ENCODE measurements at places on chromosomes 2 and 18.

DNA sequence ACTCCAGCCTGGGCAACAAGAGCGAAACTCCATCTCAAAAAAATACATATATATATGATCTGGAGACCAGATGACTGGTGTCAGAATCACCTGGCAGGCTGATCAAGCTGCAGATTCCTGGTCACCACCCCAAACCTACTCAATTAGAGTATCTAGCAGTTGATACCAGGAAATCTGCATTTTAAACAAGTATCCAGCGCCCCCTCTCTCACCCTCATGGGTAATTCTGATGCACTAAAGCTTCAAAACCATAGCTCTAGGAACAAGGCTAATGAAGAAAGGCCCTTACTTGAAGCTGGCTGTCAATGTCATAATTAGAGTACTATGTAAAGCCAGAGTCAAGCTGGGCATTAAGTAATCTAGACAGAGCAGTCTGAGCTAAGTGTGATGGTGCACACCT is 25.0 kb upstream of the PCBP1 start:
- DNase-seq = no peak

DNA sequence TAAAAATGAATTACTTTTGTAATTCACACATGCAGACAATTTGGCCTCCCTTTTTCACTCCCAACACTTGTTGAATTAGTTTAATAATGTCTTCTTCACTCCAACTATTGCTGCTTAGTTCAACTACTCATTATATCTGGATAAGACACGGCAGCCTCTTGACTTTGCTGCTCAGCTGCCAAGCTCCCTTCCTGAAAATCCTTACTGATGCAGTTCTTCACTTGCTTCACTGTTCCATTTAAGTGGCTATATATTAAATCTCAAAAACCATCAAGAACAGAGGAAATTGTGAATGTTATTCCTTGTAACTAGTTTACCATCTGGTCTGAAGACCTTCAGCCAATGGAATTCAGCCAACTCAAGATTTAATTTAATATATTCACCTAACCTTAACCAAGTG is 127.1 kb downstream of the NCOA1 start:
- DNase-seq = no peak

DNA sequence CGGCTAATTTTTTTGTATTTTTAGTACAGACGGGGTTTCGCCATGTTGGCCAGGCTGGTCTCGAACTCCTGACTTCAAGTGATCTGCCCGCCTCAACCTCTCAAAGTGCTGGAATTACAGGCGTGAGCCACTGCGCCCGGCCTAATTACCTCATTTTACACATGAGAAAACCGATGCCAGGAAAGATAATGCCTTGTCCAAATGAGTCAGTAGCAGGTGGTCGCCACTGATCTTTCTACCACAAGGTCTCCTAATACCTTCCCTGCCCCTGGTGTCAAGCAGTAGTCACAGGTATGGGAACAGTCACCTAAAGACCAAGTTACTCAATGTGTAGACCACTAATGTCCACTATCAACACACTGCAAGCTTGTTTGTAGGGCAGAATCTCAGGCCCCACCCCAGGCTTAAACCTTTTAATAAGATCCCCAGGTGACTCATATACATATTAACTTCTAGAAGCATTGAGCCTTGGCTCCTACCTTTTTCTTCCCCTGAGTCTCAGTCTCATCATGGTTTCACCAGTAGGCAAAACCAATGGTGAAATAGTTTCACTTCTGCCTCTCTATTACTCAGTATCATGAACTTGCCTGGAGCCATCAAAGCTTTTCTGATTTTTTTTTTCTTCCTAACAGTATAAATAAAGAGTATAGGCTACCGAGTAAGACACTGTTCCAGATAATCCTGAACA is 6.9 kb upstream of the EPB41L5 start:
- no peak for DNase-seq

DNA sequence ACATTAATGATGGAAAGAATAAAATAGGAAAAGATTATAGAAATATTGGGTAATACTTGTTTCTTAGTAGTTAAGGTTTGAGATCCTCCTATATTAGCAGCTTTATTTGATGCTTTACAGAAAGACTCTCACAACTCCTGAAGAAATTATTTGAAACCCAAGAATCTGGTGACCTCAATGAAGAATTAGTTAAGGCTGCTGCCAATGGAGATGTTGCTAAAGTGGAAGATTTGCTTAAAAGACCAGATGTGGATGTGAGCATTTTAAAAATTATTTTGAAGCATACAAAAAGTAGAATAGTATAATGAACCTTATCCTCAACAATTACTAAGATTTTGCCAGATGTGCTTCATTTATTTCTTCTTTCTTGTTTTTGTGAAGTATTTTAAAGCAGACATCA is 59.1 kb downstream of the MIB1 start:
- no peak for DNase-seq

DNA sequence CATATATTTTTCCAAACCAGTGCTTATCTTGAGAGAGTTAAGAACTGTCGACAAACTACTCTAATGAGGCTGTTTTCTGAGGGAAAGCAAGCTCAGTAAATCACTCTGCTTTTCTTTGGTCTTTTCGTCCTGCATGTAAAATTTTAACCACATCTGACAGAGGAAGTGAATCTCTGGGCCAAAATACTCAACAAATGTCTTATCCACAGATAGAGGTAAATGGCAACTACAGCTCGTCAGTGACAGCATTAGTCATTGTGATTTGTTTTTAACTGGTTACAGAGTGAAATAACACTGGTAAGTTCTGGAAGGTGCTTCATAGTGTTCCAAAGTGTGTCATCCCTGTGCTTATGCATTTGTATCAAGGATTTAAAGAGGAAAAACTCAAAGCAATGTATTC is 82.6 kb upstream of the SLC8A1 start:
- no peak for DNase-seq

DNA sequence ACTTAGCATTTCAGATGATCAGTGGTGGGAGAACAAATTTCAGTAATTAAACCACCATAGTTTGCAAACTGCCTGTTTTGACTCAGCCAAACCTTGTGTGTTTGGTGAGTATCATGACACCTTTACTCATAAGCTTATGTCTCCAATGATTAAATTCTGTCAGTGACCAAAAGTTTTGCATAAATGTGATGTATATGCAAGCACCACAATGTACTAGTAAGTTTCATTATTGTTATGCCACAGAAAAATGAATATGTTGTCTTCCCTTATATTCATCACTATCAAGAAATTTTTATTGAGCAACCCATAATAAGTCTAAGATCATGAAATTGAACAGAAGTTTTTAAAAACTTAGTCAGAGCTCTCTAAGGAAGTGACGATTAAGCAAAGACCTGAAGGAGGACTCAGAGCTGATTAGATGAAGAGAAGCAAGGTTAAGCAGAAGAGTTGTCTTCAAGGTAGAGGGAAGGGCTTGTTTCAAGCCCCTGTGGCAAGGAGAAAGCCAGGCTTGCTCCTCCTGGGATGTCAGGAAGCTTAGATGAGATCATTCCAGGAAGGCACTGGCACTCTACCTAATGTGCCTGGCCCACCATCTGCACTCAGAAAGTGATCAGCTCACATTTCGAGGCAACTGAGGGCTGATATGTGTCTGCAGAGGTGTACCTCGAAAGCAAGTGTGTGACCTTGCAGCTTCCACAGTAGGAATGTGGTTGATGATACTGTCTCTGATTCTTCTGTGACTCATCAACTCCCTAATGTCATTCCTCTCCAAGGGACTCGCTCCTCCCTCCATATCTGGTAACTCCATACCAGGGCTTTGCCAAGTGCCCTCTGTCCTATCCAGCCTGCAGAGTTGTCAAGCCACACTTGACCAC is 54.7 kb downstream of the KCTD18 start:
- peak; percentile 24 for DNase-seq

GRCh38 chr2:240018071-240018750 is 6.9 kb downstream of the NDUFA10 start:
- DNase-seq = no peak

DNA sequence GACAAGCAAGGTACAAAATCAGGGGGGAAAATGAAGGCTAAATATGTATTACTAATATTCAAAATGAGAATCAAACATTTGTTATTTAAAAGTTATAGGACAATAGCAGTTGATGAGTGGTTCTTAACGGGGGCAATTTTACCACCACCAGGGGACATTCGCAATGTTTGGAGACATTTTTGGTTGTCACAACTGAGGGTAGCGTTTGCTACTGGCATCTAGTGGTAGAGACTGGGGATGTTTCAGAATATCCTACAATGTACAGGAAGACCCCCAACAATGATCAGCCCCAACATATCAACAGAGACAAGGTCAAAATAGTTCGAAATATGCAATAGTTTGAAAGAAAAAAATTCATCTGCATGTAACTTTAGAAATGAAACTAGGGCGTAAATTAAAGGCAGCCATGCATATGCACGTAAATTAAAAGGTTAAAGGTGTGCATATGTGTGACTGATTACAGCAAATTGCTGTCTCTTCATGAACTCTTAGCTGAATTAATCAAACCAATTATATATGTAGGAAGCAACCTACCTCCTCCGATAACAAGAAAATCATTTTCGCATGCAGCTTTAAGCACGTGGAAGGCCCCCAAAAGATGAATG is 61.2 kb upstream of the CUL3 start:
- peak; percentile 96 for DNase-seq

Measured in NCI-H526 (cell line).